ENCODE measurements at places on chromosomes 13 and 19.

- DNase-seq = no peak
Observed at GRCh38 chr13:23901365-23901764, 4.1 kb upstream of the C1QTNF9B start.

- DNase-seq = no peak
Observed at GRCh38 chr19:1984357-1984756, 31.2 kb downstream of the BTBD2 start.

DNA sequence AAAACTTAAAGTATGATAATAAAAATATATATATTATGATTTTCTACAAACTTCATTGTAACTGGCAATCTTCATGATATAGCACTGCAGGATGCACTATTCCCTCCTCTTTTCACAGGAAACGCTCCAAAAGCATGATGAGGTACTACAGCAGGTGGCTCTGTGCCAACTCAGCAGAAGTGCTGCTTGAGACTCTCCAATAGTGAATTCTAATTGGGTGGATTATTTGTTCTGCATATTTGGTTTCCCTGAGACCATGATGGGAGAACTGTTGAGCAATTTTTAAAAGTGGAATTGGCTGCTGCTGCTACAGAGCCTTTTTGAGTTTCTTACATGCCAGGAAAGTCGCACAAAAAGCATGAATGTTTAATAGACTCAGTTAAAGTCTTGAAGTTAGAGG, 1782.4 kb upstream of the PCDH20 start:
- no peak for DNase-seq

DNA sequence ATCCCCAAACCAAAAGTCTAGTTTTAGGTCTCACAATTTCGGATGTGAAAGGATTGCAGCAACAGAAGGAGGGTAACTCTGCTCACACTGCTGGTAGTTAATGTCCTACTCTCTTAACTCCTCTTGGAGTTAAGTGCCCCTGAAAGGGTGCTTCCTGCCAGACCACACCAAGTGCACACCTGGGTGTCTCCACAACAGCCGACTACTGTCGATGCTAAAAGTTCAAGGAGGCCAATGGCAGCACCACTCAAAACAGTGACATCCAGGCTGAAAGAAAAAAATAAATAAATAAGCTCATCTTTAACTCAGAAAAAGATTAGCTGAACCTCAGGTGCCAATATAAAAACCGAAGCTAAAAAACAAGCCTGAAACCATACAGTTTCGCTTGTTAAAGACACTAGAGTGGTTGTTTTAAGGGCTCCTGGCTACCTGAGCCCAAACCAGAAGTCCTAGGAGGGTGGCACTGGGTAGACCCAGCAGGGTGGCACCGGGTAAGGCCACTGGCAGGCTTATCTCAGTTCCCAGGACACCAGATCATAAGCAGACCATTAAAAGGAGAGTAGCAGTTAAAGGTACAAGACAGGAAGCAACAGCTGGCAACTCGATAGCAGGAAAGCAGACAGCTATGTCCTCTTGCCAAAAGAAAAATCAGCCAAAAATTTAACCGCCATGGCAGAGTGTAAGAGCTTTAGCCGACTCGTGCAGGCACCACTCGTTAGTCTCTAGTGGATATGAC, 39.3 kb downstream of the BRD4 start:
- no peak for DNase-seq

- DNase-seq = no peak
Observed at GRCh38 chr13:30021611-30022010, 171.2 kb upstream of the UBL3 start.

GRCh38 chr13:52158629-52159158, 703 bp downstream of the NEK3 start:
- no peak for DNase-seq

GRCh38 chr13:95003019-95003813, 290.9 kb upstream of the SOX21 start:
- no peak for DNase-seq

Data from activated CD4-positive, alpha-beta T cell treated with anti-CD3 and anti-CD28 coated beads for 24 hours (primary cell).